ENCODE measurements at places on chromosomes 6 and 20. TPM values are rescaled to one million over a fixed set of nuclear protein-coding genes. Genes with fewer than 3 reads are reported as not detected.

PPP1R16B gene
- 8.2 TPM for total RNA-seq

FNDC1 gene
- total RNA-seq = 0.24 TPM

GPR63 gene
- total RNA-seq = 5.9 TPM

ZNF311 gene
- total RNA-seq = 0.68 TPM

IL20RA gene
- 0.74 TPM for total RNA-seq

BMP2 gene
- total RNA-seq = 6.6 TPM

SIRPB2 gene
- total RNA-seq = not detected

SCAF8 gene
- 78.5 TPM for total RNA-seq

LAMA2 gene
- total RNA-seq = 3.7 TPM

TBXT gene
- 0.31 TPM for total RNA-seq

CNPY3 gene
- total RNA-seq = 56.0 TPM

OXT gene
- total RNA-seq = 0.64 TPM

CLPSL1 gene
- not detected for total RNA-seq

HSPA12B gene
- total RNA-seq = 2.9 TPM

POU5F1 gene
- 2,134 TPM for total RNA-seq

CD24 gene
- total RNA-seq = 1,551 TPM

LST1 gene
- not detected for total RNA-seq

CPNE5 gene
- 0.52 TPM for total RNA-seq

CBLN4 gene
- not detected for total RNA-seq

VSTM2L gene
- 2.2 TPM for total RNA-seq

MOG gene
- total RNA-seq = 0.55 TPM

GPLD1 gene
- total RNA-seq = 7.5 TPM

OVOL2 gene
- 6.4 TPM for total RNA-seq

FAM83C gene
- not detected for total RNA-seq

OR2H1 gene
- total RNA-seq = not detected

SIM1 gene
- not detected for total RNA-seq

PRR18 gene
- 0.11 TPM for total RNA-seq

ACTL10 gene
- total RNA-seq = 0.46 TPM

DDO gene
- total RNA-seq = not detected

SRMS gene
- total RNA-seq = 0.70 TPM

ALDH8A1 gene
- total RNA-seq = not detected

PM20D2 gene
- total RNA-seq = 8.4 TPM

FKBP1A gene
- total RNA-seq = 210 TPM

SLC39A7 gene
- 105 TPM for total RNA-seq

HLA-F gene
- 7.4 TPM for total RNA-seq

BPIFB2 gene
- not detected for total RNA-seq
